ENCODE measurements at places on chromosomes 4 and X.

- DNase-seq: no peak
Measured at GRCh38 chr4:48108309-48109073, 25.6 kb downstream of the TXK start.

DNA sequence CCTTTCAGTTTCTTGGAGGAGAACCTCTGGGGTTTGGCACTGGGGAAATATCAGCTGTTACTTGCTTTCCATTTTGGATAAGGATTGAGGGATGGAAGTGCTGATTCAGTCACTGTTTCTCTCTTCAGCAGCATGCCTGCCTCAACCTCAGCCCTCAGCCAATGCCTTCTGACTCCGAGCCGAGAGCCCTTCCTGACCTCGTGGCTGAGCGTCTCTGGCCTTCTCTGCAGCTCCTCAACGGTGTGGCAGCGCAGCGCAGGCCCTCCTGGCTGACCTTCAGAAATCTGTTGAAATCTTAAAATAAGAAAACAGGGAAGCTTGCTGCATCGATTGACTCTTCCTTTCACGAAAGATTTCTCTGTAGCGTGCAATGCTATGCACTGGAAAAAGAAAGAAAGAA, 434.3 kb upstream of the FAT1 start:
- no peak for DNase-seq

DNA sequence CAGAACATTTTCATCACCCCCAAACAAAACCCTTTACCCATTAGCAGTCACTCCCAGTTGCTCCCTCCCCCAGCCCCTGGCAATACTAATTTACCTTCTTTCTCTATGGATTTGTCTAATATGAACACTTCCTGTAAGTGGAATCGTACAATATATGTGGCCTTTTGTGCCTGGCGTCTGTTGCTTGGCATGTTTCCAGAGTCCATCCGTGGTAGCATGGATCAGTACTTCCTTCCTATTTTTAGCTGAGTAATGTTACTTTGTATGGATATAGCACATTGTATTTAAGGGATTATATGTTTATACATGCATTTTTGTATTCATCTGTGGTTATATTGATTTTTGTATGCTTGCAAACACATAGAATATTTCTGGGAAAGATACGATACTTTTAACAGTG, 48.2 kb downstream of the PPEF1 start:
- no peak for DNase-seq

GRCh38 chrX:74178536-74178935, 125.4 kb upstream of the ZCCHC13 start:
- no peak for DNase-seq

DNA sequence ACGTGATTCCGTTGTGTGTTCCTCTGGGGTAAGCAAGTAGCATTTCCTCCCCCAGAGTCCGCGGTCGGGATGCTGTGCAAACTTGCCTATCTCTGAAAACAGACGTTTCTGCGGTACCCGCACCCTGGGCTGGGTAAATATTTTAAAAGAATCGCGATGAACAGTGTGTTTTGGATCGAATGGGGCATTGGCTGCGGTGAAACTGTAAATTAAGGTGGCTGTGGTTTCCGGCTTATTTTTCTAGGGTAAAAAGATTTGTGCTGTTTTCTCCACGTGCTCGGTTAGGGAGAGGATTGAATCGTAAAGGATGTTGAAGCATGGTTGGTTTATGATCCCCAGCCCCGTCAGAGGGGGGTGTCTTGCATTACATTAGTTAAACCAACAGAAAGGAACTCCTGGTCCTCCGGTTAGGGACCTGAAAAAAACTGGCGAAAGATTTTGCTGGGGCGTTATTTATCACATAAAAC, 1.2 kb downstream of the HHIP start:
- no peak for DNase-seq

GRCh38 chr4:73653695-73654106, 33.5 kb upstream of the RASSF6 start:
- no peak for DNase-seq

- no peak for DNase-seq
Measured at GRCh38 chr4:55928846-55929245, 19.9 kb upstream of the CEP135 start.

GRCh38 chrX:31355206-31355955, 283.5 kb upstream of the FTHL17 start:
- DNase-seq: no peak

DNA sequence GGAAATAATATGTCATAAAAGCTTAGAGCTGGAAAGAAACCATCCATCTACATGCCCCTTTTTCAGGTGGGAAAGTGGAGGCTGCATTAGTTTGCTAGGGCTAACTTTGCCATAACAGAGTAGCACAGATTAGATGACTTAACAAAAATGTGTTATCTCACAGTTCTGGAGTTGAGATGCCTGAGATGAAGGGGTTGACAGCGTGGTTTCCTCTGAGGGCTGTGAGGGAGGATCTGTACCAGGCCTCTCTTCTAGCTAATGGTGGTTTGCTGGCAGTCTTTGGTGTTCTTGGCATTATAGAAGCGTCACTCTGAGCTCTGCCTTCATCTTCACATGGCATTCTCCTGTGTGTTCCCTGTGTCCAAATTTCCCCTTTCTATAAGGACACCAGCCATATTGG, 2.4 kb downstream of the CHRNA9 start:
- DNase-seq: no peak

DNA sequence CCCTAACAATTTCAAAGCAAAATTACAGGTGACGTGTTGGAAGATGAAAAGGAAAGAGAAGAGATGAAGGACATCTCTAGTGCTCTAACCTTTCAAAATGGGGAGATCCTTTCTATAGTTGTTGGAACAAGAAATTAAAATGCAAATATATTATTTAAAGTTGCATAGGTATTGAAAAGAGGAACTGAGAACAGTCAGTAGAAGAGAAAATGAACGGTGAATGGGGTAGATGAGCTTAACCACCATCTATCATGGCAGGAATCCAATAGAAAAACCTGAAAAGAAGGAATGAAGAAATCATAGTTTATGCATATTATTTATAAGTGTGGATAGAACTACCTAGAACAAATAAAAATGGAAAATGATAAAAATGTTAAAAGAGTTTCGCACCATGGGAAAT, 42.0 kb downstream of the ANXA5 start:
- DNase-seq: no peak

DNA sequence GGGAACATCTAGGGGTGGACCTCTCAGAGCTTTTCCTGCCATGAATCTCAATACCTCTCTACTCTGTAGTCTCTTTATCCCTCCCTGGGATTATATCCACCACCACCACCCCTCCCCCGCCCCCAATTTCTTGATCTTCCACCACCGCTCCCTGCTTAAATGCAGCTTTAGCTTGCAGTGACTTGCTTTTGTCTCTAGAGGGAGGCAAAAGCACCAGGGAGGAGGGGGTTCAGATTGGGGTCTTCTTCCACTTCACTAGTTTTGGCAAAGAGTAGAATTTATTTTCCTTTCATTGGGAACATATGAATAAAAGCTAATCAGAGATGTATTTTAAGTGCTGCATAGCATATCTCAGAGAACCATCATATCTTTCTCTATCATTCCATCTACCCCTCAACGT, 5.5 kb downstream of the ARHGAP36 start:
- DNase-seq: no peak

- DNase-seq: no peak
Measured at GRCh38 chr4:52248820-52249219, 197.7 kb downstream of the SPATA18 start.

DNA sequence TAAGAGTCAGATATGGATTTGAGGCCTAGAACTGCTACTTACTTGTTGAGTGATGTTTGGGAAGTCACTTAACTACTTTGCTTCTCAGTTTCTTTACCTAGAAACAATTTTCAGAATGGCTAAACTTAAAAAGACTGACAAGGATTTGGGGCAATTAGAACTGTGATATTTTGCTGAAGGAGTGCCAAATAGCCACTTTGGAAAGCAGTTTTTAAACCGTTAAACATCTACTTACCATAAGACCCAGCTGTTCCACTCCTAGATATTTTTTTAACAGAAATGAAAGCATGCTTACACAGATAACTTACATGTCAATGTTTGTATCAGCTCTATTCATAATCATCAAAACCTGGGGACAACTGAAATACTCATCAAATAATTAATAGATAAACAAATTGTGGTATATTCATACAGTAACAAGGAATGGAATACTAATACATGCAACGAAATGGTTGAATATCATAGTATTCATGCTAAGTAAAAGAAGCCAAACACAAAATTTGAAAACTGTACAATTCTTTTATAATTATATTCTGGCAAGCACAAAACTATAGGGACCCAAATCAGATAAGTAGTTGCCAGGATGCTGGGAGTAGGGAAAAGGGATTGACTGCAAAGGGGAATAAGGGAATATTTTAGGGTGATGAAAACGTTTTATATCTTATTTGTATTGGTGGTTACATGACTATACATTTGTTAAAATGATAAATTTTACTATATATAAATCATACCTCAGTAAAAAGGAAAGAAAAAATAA, 24.0 kb downstream of the RPA4 start:
- DNase-seq: no peak

DNA sequence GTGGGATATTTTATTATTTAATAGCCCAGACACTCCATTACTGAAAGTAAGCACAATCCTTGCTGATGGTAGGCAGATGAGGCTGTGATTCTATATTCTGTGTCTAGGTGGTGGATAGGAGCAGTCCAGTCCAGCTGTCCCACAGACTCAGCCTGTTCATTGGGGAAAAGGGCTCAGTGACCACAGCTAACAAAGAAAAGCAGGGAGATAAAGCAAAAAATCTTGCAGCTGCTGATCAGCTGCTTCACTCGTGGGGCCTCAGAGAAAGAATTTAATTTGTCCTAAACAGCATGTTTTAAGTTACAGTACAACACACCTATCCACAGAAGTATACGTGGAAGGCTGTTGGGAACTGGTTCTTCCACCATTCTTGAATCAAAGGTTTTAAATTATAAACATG, 40.7 kb upstream of the ANK2 start:
- no peak for DNase-seq

- DNase-seq: no peak
Measured at GRCh38 chr4:14700544-14700943, 301.7 kb upstream of the CPEB2 start.

- DNase-seq: no peak
Measured at GRCh38 chr4:113472864-113473263, 288.7 kb downstream of the CAMK2D start.

GRCh38 chr4:102451266-102451665, 49.9 kb upstream of the NFKB1 start:
- DNase-seq: no peak

DNA sequence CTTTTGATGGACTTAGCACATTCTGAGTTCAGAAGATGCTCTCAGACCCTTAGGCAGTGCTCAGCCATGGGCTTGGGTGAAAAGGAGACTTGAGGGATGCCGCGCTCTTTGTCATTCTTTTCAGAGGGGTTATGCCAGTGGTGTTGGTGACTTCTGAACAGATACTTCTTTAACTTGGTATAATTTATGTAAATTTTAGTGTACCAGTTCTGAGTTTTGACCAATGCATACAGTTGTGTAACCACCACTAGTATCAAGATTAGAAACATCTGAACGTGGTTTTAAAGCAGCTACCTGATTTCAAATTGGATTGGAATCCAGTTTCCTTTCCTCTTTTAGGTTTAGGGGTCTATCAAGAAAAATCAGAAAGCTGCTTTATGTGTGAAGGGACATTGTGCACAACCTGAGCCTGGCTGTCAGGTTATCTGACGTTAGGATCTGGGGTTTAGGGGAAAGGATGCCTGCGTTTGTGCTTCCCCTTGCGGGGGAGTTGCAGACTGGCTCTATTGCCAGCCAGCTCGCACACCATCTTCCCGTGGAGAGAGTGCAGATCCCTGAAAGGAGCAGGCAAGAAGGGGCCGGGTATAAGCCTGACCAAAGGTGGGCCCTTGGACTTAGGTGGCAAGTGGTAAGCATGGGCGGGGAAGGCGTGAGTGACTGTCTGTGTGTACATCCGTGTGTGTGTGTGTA, 19.0 kb downstream of the SMS start:
- no peak for DNase-seq

DNA sequence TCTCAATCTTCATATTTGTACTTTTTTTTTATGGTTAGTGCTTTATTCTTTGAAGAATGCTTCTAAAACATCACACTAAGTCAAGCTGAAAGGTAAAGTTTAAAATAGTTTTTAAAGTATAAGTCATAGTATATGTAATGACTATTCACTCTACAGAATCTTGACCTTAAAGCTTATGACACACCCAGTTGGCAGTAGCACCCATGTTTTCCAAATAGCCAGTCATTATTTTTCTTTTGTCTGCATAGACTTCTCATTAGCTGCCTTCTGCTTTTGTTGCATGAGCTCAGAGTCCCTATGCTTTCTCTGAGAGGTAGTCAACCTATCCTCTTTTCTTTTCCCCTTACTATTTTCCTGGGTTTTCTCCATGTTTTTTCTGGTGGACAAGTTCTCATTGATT, 231.5 kb downstream of the PCDH18 start:
- no peak for DNase-seq

DNA sequence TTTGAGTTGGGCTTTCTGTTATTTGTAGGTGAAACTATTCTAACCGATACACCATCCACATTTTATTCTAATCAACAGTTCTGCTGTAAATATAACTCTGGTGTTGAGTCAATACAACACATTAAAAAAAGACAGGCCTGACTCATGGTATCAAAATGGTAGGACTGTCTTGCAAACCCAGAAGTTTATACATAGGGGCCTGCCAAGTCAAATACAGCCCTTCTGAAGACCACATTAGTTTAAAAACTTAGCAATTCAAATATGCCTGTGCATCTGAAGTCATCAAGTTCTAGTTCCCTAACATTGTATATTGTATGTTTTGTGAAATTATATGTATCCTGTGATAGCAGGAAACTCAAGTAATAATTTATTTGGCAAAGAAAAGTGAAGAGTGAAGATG, 24.4 kb upstream of the PDE5A start:
- no peak for DNase-seq

- no peak for DNase-seq
Measured at GRCh38 chrX:13897566-13897965, 80.7 kb upstream of the GPM6B start.

DNA sequence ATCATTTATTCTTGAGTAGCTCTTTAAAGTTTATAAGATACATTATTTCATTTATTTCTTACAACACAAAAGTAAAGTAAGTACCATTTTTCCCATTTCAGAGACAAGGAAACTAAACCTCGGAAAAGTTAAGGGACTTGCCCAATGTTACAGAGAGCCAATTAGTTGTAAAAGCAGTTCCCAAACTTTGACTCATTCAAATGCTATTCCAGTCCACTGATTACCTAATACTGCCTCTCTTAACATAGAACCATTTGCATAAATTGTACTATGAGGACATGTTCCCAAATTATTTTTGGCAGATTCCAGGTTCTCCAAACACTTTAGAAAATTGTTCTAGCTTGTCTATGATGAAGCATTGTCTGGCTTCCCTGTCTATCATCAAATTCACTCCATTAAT, 45.6 kb upstream of the GRIA3 start:
- no peak for DNase-seq

DNA sequence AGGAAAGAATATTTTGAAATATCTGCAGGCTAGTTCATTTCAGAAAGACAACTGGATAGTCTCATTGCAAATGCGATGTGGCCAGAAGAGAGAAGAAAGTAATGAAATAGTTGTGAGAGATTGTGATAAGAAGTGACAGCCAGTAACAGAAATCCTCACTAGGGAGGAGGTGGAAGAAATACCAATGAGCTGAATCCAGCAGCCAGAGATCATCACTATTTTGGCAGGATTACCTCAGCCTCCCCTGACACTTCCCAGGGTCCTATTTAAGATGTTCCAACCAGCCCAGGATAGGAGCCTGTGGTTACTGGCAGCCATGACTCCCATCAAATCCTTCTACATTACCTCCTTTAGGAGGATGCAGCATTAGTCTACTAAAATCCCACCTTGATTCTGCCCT, 76.7 kb upstream of the ARHGAP24 start:
- DNase-seq: no peak
